Stimulated activated CD8-positive, alpha-beta memory T cell treated with anti-CD3 and anti-CD28 coated beads, Interleukin-2, amount 100 ng/mL, for 48 hours (primary cell): ENCODE measurements at places on chromosomes 2 and 18.

DNA sequence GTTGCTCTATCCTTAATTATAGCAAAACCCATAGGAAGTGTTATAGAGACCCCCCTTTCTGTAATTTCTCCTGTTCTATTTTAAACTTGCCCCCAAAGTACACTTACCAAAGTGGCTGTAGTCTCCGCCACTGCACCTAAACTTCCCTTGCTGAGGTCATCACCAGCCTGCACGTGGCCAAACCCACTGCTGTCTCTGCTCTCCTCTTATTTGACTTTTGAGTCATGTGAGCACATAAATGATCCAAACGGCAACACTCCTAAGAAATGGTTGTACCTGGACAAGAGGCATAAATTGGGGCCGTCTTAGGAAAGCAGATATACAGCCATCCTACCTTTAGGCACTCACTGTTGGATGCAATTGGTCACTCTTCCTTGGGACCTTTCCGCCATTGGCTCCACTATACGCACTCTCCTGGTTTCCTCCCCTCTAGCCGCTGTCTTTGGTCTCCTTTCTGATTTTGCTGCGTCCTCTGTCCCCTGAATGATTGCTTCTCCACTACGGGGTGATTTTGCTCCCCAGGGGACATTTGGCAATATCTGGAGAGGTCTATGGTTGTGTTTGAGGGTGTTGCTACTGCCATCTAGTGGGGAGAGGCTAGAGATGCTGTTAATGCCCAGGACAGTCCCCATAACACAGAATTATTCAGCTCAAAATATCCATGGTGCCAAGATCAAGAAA is 19.2 kb upstream of the IL36G start:
- DNase-seq = no peak

- no peak for DNase-seq
These were observed 123.1 kb upstream of the HDAC4 start for GRCh38 chr2:239523954-239524330.

DNA sequence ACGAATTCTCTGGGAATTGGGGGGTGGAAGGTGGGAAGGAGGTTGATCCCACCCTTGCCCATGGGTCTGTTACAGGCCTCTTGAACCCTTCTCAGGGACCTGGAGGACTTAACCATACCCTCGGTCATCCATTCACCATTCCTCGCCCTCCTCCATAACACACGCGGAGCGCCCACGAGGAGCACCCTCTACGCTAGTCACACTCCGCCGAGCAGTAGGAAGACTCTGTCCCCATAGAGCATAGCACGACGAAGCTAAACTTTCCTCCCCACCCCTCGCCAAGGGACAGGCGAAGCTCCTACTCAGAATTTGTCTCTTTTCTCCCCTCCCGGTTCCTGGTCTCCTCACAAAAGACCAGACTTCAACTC is 611 bp upstream of the ITSN2 start:
- DNase-seq = no peak

DNA sequence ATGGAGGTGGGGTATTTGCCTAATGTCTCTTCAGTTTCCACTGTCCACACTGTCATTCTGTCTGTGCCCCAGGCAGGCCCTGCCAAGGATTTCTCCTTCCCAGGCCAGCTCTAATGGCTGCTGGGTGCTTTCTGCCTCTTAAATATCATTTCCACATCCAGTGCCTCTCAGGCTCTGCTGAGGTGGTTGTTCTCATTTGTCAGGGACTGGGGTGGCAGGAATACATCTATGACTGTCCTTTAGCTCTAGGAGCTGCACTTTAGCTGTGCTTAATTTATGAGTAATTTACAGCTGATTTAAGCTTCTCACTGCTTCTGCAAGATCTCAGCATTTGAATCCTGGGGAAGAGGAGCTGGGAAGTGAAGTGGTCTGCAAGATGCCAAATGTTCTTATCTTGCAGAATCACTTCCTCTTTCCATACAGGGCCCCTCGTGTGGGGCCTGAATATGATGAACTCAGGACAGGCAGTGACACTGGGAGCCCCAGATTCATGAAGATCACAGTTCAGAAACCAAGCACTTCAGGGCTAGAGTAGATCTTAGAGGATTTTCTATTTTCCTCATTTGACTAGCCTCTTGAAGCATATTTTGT is 150.2 kb downstream of the FSHR start:
- no peak for DNase-seq

- no peak for DNase-seq
These were observed 345.9 kb upstream of the HS6ST1 start for GRCh38 chr2:128664499-128664971.

GRCh38 chr2:143422681-143423080 is 293.5 kb downstream of the ARHGAP15 start:
- no peak for DNase-seq

DNA sequence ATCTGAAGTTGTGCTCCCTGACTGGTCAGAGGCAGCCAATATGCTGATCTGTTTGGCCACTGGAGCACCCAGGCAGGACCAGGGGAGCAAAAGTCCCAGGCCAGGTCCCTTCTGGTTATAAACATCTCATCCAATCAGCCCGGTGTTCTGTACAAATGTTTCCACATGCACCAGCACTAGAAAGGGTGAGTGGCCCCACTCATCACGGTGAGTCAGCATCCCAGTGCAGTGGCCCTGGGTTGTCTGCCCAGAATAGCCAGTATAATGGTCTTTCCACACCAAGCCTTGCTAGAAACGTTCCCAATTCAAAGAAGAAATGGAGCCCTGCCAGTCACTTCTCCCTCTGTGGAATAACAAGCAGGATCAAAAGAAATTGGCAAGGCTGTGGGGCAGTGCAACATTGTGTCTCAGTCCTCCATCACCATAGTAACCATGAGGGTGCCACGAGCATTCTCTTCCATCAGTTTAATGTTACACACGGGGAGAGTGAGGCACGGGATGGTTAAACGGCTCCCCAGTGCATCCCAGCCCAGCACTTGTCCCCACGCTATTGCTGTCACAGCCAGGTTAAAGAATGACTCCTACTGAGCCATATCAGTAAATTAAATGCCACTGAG is 174.9 kb downstream of the SEPTIN10 start:
- DNase-seq = no peak

DNA sequence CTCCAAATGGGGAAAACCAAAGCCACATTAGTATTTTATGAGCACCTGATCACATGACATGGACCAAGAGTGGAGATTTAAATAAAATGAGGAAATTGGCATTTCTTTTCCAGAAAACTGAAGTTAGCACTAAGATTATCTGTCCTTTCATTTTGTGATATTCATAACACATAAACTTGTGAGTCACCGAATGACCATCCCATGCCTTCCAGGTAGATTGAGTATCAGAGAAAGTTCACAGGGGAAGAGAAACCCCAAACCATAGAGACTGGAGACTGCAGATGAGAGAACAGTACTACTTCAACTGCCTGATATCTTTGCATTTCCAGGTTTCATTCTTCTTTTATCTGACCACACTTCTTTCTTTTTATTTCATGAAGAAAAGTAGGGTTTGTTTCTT is 176.3 kb upstream of the LRP1B start:
- no peak for DNase-seq

GRCh38 chr2:112730791-112731190 is 10.0 kb downstream of the NT5DC4 start:
- no peak for DNase-seq

GRCh38 chr18:9996094-9996493 is 82.3 kb downstream of the VAPA start:
- no peak for DNase-seq

GRCh38 chr18:5890331-5891183 is 4.8 kb downstream of the TMEM200C start:
- peak; percentile 27 for DNase-seq

DNA sequence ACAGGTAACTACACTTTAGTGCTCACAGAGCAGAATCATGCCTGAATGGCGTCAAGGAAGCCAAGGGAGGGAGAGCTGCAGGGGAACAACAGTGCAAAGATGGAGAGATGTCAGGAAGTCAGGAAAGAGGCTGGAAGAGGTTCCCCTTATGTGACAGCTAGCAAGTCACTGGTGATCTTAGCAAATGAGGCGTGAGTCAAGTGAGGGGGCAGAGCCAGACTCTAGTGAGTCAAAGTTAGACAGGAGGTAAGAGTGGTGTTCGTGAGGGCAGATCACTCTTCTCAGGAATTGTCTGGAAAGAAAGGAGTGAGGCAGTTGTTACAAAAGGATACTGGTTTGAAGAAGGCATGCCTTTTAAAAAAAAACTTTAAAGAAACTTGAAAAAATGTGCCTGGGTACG is 87.1 kb downstream of the MEP1B start:
- DNase-seq = no peak

- DNase-seq = no peak
These were observed 83.9 kb downstream of the ITSN2 start for GRCh38 chr2:24276349-24276899.

GRCh38 chr2:20573620-20574422 is 77.1 kb downstream of the HS1BP3 start:
- DNase-seq = no peak

GRCh38 chr2:181784556-181784955 is 104.2 kb upstream of the NEUROD1 start:
- no peak for DNase-seq

GRCh38 chr2:203809084-203809521 is 58.5 kb upstream of the CTLA4 start:
- DNase-seq = no peak

GRCh38 chr18:39655341-39655740 is 2089.7 kb upstream of the CELF4 start:
- DNase-seq = no peak

- no peak for DNase-seq
These were observed 383.6 kb downstream of the DSEL start for GRCh38 chr18:67132919-67133318.

GRCh38 chr2:58634653-58635370 is 393.7 kb upstream of the FANCL start:
- DNase-seq = no peak

- DNase-seq = no peak
These were observed 121.1 kb downstream of the LAMA3 start for GRCh38 chr18:23810396-23810795.

DNA sequence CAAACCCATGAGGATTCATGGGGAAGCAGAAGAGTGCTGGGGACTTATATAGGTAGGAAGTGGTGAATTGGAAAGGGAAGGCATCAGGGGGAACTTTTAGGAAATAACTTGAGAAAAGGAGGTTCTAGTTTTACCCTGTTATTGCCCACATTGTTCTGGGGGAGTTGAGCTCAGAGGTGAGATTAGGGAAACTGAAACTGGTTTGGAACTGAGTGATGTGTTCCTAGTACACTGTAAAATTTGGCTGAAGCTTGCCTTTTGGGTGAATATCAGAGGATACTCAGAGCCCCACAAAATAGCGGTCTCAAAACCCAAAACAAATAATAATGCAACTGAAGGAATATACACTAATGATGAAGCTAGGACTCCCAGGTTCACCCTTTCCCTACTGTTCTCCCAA is 39.6 kb upstream of the APOB start:
- no peak for DNase-seq

- DNase-seq = no peak
These were observed 205.8 kb downstream of the ZNF385B start for GRCh38 chr2:179655627-179656026.

DNA sequence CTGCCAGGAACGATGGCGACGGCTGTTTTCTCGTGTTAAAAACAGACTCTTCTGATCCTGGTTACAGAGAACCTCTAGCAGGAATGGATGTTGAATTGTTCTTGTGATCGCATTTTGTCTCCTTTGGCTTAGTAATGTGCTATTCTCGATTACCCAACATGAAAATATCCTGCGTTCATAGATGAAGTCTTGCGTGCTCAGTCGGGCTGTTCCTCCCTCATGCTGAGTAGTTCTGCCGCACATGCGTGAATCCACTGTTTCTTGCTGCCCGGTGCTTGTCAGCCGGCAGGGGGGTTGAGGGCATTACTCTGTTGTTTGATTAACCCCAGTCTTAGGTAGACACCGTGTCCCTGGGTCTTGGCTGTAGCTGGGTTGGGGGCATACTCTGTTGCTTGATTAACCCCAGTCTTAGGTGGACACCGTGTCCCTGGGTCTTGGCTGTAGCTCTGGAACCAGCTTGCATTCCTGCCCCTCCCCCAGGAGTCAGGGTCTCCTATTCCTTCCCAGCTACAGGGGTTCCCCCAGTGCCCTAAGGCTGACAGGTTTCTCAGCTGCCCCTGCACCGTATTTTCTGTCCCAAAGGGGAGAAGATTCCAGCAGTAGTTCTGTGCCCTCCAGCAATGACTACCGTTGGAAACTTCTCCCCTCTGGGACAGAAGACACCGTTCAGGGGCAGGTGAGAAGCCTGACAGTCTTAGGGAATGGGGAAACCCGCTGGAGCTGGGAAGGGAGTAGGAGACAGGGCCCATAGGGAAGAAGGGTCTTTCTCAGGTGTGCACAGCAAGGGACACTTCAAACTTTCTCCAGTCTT is 22.1 kb upstream of the ASB1 start:
- no peak for DNase-seq
